ENCODE measurements at places on chromosomes 6 and 20.

DNA sequence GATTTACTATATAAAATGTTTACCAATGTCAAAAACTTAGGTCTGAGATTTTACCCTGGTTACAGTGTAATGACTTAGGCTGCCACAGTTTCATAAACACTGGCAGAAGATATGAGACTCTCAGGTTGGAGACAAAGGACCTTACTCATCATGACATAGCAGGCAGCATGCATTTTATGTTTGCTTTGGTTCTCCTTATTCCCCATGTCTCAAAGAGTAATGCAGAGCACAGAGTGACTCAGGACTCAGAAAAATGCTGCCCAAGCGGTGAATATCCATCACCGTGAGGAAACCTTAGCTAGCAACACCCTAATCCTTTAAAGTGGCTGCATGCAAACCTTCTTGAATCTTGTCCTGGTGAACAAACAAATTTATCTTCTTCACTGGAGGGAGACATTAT lies 112.1 kb upstream of the EYS start:
- DNase-seq: no peak

DNA sequence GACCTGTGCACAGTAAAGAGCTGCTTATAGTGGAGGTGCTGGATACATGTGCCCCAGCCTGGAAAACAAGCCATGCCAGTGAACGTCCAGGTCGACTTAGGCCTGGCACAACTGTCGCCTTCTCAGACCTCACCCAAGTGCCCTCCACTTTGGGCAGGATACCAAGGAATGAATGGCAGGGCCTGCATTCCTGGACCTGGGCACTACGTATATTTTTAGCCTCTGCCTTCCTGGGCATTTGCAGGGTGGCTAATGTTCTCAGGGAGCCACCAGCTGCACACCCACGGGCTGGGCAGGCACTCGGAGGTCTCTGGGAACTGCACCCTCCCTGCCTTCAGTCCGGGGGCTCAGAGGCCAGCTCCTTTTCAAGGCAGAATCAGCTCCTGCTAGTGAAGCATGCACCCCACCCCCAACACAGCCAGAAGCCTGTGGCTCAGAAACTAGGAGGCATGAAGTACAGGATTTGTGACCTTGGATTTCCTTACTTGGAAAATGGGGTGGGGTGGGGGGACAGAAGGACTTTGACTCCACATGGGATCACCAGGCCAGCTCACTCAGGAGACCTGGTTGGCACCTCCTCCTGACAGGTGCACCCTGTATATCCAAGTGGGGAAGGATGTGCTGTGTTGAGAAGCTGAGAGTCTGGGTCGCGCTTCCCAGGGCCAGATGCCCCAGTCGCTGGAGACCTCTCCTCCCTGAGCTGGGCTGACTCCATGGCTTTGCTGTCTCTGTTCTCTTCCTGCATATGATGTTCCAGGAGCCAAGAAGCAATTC lies 2.5 kb upstream of the LSM14B start:
- DNase-seq: no peak

GRCh38 chr6:143620447-143620846 lies 57.3 kb upstream of the PHACTR2 start:
- DNase-seq: peak; percentile 65

DNA sequence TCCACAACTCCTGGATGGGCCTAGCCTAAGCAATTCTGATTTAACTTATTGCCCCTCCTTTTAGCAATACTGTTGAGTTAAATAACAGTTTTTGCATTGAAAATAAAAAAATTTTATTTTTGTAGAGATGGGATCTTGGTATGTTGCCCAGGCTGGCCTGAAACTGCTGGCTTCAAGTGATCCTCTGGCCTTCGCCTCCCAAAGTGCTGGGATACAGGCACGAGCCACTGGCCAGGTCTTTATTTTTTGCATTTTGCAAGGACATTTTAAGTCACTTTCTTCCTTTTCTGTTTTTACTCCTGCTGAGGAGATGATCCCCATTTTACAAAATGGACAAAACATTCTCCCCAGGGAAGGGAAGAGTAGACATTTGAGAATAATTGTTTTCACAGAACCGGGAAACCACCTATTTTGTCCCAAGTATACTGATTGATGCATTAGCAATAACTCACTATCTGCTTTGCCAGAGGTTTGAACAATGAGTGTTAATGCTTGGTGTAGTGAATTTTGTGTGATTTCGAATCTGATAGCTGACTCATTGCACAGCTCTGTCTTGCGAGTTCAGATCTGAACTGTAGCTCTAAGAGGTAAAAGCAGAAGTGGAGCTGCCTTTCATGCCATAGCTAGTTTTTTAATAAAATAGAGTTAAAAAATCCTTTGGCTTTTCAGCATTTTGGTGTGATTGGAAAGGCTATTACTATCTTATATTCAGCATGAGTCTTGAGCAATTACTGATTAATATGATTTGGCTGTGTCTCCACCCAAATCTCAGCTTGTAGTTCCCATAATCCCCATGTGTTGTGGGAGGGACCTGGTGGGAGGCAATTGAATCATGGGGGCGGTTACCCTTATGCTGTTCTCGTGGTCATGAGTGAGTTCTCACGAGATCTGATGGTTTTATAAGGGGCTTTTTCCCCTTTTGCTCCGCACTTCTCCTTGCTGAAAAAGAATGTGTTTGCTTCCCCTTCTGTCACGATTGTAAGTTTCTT lies 20.9 kb downstream of the IGF2R start:
- peak; percentile 36 for DNase-seq

- no peak for DNase-seq
Measured at GRCh38 chr6:39152262-39152661, 37.3 kb upstream of the SAYSD1 start.

All from EH (cell line).